NCI-H82 (cell line): ENCODE measurements at places on chromosomes 2 and 18.

GRCh38 chr2:70828914-70829824, 6.4 kb downstream of the CD207 start:
- no peak for DNase-seq

GRCh38 chr2:96893289-96894150, 23.6 kb upstream of the SEMA4C start:
- no peak for DNase-seq

DNA sequence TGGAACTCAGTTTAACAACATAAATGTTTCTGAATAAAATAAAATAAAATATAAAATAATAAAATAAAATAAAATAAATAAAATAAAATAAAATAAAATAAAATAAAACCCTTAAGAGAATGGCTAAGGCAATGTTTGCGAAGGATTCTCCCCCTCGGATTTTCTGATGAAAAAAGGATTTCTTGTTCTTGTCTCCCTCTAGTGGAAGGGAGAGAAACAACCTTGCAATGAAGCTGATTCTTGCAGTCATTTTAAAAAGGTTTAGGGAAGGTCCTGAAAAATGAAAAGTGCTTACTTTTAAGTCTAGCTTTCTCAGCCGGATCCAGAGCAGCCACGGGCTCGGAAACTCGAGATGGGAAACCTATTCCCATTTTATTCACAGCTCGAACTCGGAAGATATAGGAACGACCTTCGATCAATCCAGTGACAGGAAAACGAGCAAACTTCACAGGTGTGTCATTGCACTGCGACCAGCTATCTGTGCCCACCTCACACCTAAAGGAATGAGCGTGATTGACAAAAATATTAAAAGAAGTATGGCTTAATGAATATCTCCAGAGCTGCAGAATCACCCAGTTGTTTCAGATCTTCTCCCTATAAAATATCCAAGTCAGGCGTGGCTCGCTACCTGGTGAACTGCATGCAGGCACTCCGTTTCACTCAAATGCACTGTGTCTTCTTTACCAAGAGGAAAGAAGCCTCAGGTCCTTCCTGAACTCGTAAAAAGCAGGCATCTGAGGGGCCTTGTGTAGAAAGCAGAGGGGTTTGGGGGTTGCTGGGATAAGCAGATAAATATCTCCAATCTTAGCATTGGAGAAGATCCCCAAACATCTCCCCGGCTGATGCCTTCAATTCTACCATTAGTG, 68.1 kb downstream of the MYOM1 start:
- DNase-seq, result peak; percentile 63

DNA sequence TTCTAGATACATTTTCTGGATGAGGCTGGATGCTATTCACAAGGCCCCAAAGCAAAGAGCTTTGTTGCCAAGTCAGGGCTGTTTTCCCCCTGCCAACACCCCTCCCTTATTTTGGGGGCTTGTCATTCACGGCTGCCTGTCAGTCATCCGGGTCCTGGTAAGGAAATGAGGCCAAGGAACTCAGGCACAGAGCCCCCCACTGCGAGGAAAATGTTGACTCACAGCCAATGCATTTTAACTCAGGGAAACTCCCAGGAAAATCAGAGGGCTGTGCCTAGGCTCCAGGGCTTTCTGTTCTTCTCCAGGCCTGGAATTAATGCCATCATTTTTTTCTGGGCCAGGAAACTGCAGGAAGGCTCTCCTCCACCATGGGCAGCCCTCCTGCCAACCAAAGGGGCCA, 241.1 kb downstream of the SMAD2 start:
- no peak for DNase-seq

DNA sequence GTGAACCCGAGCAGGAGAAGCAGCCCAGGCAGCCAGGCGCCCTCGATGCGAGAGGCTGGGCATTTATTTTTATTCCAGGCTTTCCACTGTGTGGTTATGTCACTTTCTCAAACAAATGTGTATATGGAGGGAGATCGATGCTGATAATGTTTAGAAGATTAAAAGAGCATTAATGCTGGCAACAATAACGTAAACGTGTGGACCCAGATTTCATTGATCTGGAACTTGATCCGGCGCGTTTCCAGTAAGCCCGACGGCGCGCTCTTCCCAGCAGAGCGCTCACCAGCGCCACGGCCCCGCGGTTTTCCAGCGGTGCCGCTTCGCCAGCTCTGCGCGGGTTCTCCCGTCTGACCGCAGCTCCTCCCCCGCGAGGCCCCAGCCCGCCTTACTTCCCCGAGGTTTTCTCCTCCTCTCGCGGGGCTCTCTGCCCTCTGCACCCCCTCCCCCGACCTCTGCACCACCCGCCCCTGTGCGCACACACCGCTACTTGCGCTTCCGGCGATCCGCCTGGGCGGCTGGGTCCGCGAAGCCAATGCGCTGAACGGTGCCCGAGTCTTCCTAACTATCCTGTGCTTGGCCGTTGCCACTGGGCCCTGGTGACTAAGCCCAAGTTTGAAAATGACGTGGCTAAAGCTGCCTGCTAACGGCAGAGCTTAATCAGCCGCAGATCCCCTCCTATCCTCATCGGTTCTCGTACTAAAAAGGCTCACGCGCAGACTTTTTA, 6.1 kb downstream of the ONECUT2 start:
- DNase-seq, result no peak

DNA sequence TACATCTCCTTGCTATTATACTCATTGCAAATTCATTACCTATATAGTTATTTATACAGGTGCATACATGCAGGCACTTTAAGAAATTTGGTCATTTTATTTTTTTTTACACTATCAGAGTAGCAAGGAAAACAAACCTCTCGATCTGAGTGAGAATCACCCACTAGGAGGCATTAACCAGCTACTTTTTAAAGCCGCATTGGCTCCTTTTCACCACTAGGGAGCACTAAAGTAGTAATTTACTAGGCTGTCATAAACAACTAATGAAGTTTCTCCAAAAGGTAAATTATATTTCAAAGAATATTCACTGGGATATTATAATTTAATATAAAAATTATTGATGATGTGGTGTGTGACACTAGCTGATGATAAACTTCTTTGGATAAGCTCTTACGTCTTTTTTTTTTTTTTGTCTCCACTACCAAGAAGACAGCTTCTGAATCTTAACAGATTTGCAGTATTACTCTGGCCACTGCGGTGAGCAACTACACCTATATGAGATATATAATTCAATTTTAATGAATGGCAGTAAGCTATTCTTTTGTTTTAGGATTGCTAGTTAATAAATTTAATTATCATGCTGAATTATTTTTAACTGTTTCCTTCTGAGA, 101.9 kb downstream of the NOL4 start:
- peak; percentile 81 for DNase-seq

- no peak for DNase-seq
Observed at GRCh38 chr18:56479841-56480240, 158.6 kb downstream of the TXNL1 start.

GRCh38 chr2:68250652-68251186, 1.6 kb downstream of the PPP3R1 start:
- no peak for DNase-seq

DNA sequence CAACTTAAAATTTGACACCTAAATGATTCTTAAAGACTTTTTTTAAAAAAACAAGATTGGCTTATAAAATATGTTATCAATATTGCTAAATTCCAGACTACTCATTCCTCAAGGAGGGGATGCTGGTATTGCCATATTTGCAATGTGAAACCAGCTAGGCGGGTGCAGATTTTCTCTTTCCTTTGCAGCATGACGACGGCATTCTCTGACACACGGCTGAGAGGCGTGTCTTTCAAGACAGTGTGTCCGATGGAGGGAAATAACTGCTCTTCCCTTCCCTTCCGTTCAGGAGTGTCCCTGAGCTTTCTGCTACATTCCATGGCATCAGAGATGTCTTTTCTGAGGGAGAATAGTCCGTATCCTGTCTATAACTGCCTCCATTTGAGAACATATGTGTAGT, 38.2 kb upstream of the CNGA3 start:
- no peak for DNase-seq

- DNase-seq, result peak; percentile 94
Observed at GRCh38 chr2:135744760-135745314, 3.2 kb downstream of the UBXN4 start.

- no peak for DNase-seq
Observed at GRCh38 chr2:107545066-107545465, 281.6 kb upstream of the RGPD4 start.

GRCh38 chr2:101983928-101984327, 7.8 kb upstream of the IL1R2 start:
- DNase-seq, result no peak

DNA sequence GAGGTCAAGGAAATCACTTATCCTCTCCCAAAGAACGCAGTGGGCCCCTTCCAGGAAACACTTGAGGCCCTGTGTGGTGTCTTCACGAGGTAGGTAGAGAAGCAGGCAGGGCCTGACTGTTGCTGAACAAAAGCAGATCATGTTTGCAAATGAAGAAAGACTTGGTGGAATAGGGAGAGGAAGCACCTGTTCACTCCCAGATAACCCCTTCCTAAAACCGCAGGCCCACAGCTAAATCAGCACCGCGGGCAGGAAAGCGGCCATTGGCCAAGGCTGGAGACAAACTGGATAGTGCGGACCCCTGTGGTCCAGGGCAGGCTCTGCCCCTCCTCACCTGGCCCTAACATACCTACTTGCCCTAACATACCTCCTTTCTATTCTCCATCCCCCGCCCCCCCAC, 64.9 kb upstream of the KLHL29 start:
- no peak for DNase-seq

DNA sequence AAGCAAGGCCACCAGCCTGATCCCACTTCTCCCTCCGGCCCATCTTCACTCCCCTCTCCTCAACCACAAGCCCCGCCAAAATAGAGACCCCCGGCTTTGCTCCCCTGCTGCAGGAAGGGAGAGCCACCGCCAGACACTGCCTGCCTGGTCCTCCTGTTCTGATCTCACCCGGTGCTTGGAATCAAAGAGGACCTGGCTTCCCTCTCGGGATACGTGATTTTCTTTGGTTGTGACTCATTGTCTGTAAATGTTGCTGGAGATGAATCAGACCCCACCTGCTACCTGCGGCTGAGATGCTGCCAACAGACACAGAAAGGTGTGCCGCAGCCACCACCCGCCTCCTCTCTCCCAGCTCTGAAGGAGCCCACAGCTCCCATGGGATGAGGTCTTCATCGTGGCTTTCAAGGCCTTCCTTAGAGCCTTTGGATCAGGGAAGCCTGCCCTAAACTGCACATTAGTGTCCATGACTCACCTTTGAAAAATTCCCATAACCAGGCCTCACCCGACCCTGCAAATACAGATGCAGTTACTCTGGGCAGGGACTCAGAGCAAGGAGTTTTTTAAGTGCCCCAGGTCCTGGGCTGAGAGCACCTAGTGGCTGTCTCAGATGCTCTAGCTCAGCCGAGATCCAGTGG, 79.4 kb upstream of the ZNF532 start:
- no peak for DNase-seq

- DNase-seq, result peak; percentile 86
Observed at GRCh38 chr2:109275120-109276012, 146.4 kb downstream of the SH3RF3 start.

- DNase-seq, result no peak
Observed at GRCh38 chr18:50159654-50160046, 35.3 kb downstream of the MYO5B start.

DNA sequence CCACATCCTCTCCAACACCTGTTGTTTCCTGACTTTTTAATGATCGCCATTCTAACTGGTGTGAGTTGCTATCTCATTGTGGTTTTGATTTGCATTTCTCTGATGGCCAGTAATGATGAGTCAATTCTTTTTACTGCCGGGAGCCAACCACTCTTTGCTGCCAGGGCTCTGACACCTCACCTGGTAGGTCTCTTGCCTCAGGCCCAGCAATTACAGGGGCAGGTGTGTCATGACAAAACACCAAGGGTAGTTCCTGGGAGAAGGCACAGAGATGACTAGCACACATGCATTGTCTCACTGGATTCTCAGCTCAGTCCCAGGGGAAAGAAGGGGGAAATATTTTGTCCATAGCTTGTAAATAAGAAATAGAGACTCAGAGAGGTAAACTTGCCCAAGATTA, 122.3 kb downstream of the CHST9 start:
- DNase-seq, result no peak

- DNase-seq, result no peak
Observed at GRCh38 chr18:28767201-28767600, 590.3 kb upstream of the CDH2 start.

GRCh38 chr2:177180269-177181000, 32.2 kb upstream of the HNRNPA3 start:
- no peak for DNase-seq

DNA sequence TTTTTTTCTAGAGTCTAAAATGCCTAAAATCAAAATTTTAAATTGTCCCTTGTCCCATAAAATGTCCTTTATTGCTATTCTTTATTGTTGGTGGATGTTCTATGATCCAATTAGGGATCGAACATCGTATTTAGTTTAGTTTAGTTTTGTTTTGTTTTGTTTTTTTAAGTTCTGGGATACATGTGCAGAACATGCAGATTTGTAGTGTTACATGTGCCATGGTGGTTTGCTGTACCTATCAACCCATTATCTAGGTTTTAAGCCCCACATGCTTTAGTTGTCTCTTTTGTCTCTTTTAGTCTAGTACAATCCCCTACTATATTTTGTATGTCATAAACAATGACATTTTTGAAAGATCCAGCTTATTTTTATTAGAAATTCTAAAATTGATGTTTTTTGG, 8.8 kb upstream of the DSG1 start:
- no peak for DNase-seq

GRCh38 chr2:9824441-9824840, 18.8 kb upstream of the TAF1B start:
- peak; percentile 37 for DNase-seq

DNA sequence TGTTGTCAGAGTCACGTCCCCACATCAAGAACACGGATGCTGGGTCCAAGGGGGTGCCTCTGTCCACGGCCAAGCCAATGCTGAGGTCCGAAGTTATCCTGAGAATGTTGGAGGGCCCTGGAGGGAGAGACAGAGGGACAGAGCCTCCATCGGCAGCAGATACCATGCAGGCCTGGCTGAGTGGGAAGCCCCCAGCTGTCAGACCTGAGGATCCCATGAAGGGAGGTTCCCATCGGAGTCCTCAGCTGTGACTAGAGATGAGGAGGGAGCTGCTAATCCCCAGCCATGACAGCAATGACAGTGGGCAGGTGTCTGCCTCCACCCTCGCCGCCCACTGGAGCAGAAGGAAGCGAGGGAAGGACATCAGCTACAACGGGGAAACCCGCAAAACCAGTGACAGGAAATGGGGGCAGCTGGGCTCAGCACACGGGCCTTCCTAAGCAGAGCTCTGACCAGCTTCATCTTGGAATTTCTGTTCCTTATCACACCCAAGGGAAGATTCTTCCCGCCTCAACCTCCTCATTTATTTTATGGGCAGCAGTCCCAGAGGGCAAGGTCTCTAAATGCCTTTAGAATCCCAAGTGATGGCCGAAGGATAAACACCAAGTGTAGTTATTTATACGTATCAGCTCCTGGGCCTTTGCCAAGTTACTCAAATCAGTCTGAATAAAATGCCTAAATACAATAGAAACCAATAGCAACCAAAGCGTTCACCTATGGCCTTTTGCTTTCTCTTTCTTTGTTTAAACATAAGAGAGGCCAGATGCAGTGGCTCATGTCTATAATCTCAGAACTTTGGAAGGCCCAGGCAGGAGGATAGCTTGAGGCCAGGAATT, 32.2 kb downstream of the FAM178B start:
- DNase-seq, result peak; percentile 31

GRCh38 chr2:140624200-140624599, 1506.6 kb downstream of the LRP1B start:
- DNase-seq, result peak; percentile 83

- peak; percentile 10 for DNase-seq
Observed at GRCh38 chr2:106130251-106130998, 63.7 kb downstream of the UXS1 start.
